Activated CD8-positive, alpha-beta memory T cell treated with anti-CD3 and anti-CD28 coated beads, Interleukin-2, amount 50 U/mL, for 48 hours (primary cell): ENCODE measurements at places on chromosomes 5 and 9.

DNA sequence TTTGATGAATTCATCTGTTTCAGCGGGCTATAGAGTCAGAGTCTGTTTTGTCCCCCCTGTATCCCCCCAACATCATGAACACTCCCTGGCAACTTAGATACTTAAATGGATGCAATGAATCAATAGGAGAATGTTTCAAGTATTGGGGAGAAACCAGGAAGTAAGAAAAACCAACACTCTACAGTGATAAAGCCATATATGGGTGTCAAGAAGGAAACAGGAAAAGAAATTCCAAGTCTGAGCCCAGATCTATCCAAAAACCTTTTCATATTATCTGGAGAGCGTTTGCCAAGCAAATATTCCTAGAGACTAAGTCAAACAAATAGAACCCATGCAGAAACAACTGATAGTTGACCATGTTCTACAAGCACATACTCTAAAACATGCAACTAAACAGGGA is 2.3 kb upstream of the GNAQ start:
- no peak for DNase-seq

GRCh38 chr5:134528556-134528955 is 3.1 kb downstream of the JADE2 start:
- no peak for DNase-seq

DNA sequence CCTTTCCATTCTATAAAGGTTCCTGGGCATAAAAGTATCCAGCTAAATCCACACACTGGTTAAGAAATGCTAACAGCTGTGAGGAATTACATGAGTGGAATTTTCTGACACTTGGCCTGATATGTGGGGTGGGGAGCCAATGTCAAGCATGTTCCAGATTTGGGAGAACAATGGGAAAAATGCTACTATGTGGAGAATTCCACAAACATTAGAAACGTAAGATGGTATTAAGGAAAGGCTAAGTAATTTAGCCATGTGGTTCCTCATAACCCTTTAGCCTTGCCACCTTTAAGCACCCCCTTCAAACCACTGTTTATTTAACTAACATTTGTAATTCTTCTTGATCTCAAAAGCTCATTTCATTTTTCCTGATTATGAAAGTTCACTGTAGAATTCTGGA is 149.2 kb downstream of the GNA14 start:
- DNase-seq, result no peak

- no peak for DNase-seq
These were observed 47.8 kb upstream of the SNX2 start for GRCh38 chr5:122727112-122727541.

DNA sequence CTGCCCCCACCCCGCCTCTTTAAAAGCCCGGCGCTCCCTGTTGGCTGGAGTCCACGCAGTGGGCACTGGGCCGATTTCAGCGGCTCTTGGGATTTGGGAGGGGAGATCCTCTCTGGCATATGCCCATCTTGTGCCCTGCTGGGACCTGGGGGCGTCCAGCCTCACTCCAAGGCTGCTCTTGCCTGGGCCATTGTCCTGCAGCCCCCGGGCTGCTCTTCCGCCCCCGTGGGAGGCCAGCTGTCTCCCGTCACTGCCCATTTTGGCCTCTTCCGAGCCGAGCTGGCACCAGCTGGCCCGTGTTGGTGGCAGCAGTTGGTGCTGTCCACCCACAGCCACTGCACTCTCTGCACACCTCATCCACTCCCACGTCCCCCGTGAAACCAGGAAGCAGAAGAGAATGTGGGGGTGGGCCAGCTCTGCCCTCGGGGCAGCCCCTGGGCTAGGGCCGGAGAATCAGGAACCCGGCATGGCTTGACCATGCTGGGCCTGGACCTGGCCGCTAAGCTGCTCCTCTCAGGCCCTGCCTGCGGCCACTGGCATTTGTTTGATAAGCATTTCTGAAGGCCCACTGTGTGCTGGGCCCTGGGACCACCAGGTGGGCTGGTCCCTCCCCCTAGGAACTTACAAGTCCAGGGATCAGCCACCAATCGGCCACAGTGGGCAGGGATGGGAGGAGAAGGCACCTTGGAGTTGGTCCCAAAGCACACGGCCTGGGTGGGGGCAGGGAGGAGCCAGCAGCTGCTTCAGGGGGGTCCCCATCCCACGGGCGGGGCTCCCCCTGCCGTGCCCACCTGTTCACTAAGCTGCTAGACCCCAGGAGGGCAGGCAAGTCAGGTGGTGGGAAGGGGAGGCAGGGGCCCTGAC is 2.2 kb downstream of the C8G start:
- no peak for DNase-seq

GRCh38 chr5:151903243-151903653 is 21.4 kb downstream of the GLRA1 start:
- DNase-seq, result no peak

GRCh38 chr9:3931996-3932906 is 367.6 kb downstream of the GLIS3 start:
- DNase-seq, result no peak

- DNase-seq, result no peak
These were observed 80.0 kb upstream of the LRRTM2 start for GRCh38 chr5:138955013-138955660.

DNA sequence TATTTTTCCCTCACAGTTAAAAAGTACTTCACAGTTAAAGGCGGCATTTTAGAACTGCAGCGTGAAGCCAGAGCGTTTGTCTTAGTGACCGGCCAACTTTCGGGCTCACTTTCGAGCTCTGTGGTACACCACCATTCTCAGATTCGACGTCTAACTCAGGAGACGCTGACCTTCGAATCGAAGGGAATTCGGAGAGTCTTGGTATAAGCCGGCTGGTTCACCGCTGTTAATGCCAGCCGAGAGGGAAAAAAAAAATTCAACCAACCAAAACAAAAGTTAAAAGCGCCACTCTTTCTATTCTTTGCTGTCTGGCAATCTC is 544 bp upstream of the SNX24 start:
- DNase-seq, result peak; percentile 54

- no peak for DNase-seq
These were observed 127.7 kb upstream of the ANKRD55 start for GRCh38 chr5:56360816-56361215.

DNA sequence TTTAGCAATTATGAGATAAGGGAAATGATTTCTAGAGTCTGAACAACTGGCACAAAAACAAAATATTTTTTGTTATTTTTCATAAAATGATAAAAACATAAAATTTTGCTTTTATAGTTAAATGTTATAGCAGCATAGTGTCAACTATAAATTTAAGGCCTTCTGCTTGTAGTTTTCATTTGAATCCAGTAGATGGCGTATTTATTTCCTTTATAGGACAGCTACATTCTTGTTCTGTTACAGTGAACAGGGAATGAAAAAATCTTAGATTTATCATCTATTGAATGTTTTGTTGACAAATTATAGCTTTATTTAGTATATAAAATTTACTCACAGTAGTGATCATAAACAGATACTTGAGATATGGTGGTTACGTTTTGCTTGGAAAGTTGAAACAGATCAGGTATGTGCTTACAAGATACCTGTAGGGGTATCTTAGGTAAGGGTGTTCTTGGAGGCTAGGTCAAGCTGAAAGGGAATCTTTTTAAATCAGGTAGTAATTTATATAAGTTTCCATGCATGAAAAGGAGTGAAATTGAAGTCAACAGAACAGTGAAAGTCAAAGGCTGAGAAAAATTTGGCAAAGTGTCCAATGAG is 239.3 kb upstream of the GRIN3A start:
- DNase-seq, result no peak

DNA sequence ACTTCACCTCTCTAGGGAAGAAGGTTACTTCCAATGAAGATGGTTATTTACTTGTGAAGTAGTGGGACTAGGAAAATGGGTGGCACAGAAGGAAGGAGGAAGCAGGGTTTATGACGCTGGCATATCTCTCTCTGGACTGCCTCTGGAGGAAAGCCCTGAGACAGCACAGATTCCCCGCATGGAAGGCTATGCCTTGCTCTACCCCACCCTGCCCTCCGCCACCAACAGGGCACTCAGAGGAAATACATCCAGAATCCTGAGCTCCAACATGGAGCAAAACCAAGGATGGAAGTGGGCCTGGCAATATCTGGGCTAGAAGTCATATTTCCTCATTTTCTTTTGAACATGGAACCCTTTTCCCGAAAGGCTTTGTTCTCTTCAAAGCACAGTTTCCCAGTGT is 346.9 kb downstream of the ZSWIM6 start:
- DNase-seq, result no peak

DNA sequence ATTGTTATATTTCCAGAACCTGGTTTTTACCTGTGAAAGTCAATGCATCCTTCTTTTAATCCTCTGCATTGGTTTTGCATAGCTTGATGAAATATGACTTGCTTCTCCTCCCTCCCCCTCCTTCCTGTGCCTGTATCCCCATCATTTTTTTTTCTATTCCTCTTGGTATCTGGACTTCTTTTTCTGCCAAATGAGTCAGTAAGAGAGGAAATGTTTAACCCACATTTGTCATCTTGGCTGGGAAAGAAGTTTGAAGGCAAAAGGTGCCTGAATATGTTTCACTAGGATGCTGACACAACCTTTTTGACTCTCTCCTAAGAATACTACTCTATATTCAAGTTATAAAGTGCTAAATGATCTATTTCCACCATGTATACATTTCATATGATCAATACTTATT is 35.5 kb upstream of the CDKN2B start:
- no peak for DNase-seq

GRCh38 chr5:74127381-74128320 is 501.7 kb downstream of the ARHGEF28 start:
- DNase-seq, result no peak

DNA sequence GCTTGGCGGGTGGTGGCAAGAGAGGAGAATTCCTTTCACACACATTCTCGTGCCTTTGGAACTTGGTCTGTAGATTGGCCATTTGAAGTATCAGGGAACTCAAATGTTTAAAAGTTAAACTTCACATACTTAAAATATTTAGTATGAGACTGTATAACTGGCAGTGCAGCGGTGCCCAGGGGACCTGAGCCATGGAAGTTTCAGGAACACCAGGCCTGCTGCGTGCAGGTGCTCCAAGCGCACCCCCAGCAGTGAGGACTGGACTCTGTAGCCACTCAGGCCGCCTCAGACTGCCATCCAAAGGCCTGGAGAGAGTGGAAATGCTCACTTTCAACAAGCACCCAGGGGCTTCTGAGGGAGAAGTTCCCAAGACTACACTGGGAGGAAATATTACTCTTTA is 273.5 kb upstream of the IRX2 start:
- no peak for DNase-seq

DNA sequence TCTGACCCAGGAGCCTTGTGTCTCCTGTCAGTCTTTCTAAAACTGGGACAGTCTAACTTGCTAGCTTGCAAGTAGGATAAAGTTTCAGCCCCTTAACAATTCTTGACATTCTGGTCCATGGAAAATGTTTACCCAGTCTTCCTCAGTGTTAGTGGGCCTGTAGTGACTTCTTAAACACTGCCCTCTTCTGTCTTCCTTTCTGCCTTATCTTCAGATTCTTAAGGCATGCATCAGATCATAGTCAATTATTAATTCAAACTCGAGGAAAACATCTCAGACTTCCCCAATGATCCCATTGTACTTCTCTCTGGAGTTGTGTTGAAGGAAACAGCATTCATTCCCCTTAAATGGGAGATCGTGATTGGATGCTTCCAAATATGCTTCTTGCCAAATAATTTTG is 1199.8 kb downstream of the DTWD2 start:
- DNase-seq, result no peak

DNA sequence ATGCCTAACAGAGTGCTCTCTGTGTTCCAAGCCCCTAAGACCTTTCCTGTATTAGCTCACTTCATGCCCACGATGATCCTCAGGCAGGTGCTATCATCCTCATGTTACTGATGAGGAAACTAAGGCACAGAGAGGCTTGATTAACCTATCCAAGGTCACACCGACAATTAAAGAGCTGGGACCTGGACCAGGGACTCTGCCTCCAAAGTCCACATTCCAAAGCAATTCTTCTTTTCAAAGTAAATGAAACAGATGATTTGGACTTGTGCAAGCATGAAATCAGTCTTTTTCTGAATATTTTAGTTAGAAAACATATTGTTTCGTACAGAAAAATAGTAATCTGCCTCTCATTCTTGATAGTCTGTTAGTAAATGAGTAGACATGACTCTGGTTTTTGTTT is 18.1 kb upstream of the RASEF start:
- DNase-seq, result no peak

DNA sequence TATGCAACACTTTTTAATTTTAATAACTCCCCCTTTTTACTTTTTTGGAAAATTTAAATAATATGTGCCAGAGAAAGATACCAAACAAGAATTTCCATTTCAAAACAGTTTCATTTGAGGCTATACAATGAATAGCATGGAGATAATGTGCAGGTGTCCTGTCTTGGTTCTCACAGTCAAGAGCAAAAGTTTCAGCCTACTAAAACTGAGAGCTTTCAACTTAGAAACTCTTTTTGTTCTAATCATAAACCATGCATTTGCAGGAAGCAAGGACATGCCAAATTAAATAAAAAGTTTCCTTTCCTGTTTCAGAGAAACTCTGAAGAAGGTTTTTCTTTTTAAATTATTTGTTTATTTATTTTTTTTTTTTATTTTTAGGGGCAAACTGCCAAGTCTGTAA is 1165.6 kb upstream of the SEMA6A start:
- no peak for DNase-seq

GRCh38 chr5:141858079-141858765 is 20.0 kb downstream of the PCDH1 start:
- no peak for DNase-seq

GRCh38 chr5:140633021-140633471 is at the start of gene CD14:
TSS of gene CD14 (minus strand) at chr5:140633175. CDS start at chr5:140633071, 104 bp downstream.
- no peak for DNase-seq

DNA sequence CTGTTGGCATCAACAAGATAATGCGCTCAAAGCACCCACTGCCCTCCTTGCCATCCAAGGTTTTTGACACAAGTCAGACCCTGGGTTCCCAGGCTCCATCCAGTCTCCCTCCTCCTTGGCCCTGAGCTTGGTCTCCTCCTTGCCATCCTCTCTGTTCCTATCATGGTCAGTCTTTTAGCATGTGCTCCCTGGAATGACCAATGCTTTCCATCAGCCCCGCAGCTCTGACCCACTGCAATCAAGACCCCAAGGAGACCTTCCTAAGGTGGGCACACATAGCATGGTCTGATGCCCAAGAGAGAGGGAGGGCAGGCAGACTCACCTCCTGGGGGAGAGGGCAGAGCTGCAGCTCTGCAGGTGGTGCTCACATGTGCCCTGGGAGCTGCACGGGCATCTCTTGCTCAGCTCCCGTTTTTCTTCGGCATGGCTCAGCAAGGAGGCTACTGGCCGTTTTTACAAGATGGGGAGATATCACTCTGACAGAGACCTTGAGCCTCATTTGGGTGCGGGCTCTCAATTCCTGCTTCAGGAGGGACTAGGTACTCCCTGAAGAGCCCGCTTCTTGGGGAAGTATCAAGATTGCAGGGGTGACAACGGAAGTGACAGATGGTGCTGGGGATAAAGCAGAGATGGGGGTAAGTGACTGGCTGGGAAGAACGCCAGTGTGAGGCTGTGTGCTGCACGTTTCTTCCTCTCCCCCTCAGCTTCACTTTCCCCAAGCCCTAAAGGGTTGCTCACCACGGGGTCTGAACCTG is 3.3 kb downstream of the SEPTIN8 start:
- no peak for DNase-seq

DNA sequence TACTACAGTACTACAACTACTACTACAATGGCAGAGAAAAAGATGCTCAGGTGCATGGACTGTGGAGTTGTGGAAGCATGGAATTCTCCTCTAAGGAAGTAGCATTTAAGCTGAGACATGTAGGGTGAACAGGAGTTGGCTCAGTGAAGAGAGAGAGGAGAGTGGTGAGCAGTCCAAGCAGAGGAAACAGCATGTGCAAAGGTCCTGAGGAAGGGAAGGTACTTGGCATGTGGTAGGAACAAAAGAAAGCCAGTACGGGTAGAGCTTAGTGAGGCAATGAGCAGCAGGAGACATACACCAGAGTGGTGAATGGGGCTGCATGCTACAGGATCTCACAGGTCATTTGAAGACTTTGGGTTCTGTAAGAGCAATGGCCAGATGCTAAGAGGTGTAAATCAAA is 41.4 kb upstream of the GLRA1 start:
- DNase-seq, result no peak

GRCh38 chr9:92189782-92190535 is 74.7 kb upstream of the SPTLC1 start:
- DNase-seq, result no peak
